Glutamatergic neuron (in vitro differentiated cells): ENCODE measurements at places on chromosomes 2 and 18. TPM values are rescaled to one million over a fixed set of nuclear protein-coding genes. Genes with fewer than 3 reads are reported as not detected.

Gene DYNAP
- not detected for total RNA-seq

Gene WNT6
- 0.66 TPM for total RNA-seq

Gene MAB21L4
- not detected for total RNA-seq

Gene MTCL1
- 100 TPM for total RNA-seq

Gene PROKR1
- 0.83 TPM for total RNA-seq

Gene SERPINB8
- total RNA-seq: 4.2 TPM

Gene CD302
- not detected for total RNA-seq

Gene EVX2
- total RNA-seq: 0.76 TPM

Gene FOXD4L1
- 0.44 TPM for total RNA-seq

- DNase-seq: no peak
These were observed 31.0 kb downstream of the CFAP210 start for GRCh38 chr2:169663247-169663646.

- no peak for DNase-seq
These were observed 2.8 kb upstream of the ATF2 start for GRCh38 chr2:175170659-175171304.

GRCh38 chr2:135985826-135986393, 484 bp upstream of the DARS1 start:
- no peak for DNase-seq

DNA sequence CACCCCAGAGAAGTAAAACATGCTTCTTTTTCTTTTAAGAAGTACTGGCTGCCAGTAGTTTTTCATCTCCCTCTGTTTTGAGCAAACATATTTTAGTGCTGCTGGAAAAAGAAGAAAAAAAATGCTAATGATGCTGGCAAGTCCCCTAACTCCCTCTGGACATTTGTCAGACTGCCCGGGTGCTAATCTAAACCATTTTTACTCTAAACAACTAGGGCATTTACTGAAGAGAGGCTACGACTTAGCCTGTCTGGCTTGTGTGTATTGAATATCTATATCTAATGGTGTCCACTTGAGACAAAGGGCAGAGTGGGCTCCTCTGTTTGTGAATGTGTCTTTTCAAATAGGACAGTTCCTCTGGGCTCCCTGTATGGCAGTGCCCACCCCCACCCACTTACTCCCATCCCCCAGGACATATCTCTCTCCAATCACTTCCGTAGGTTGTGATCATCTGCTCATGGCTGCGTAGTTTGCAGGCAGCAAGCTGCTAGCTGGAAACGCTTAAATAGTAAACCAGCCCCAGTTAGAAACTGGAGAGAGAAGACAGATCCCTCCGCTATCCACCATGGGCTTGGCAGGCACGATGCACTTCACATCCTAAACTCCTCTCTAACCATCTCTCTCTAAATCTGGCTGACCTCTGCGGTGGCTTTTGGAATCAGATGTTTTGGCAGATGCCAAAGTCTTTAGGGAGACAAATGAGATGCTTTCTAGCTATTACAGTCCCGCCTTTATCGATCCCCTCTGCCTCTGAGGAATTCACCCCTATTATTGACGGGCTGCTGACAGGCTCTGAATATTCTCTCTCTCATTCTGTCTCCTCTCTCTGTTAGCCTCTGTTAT, 58.3 kb downstream of the DOCK10 start:
- DNase-seq: peak; percentile 68

DNA sequence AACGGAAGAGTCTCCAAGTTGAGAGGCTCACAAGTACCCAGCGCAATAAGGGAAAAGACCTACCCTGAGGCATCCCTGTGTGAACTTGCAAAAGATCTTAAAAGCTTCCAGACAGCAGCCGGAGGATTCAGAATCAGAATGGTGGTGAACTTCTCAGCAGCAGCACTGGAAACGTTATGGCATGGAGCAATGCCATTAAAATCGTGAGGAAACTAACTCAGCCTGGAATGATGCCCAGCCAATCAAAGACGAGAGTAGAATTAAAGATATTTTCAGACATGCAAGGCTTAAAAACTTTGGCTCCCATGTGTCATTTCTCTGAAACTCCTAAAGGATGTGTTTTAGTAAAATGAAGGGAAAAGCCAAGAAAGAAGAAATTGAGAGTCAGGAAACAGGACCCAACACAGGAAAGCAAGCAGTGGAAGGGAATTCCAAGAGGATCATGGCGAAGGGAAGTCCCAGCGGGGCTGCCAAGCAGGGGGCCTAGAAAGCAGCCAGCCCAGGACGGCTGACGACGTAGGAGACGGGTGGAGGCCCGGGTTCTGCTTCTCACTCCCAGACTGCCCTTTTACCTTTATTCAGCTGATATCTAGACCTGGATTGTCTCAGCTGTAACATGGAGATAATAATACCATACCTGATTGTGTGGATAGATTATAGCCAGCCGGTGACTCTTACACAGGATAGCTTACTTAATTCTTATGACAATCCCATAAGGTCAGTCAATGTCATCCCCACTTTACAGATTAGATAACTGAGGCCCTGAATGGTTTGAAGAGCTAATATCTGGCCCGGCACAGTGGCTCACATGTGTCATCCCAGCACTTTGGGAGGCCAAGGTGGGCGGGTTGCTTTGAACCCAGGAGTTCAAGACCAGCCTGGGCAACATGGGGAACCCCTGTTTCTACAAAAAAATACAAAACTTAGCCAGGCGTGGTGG, 92.8 kb downstream of the ASAP2 start:
- DNase-seq: no peak

- DNase-seq: no peak
These were observed 428.0 kb downstream of the FBXO15 start for GRCh38 chr18:73719611-73720010.

DNA sequence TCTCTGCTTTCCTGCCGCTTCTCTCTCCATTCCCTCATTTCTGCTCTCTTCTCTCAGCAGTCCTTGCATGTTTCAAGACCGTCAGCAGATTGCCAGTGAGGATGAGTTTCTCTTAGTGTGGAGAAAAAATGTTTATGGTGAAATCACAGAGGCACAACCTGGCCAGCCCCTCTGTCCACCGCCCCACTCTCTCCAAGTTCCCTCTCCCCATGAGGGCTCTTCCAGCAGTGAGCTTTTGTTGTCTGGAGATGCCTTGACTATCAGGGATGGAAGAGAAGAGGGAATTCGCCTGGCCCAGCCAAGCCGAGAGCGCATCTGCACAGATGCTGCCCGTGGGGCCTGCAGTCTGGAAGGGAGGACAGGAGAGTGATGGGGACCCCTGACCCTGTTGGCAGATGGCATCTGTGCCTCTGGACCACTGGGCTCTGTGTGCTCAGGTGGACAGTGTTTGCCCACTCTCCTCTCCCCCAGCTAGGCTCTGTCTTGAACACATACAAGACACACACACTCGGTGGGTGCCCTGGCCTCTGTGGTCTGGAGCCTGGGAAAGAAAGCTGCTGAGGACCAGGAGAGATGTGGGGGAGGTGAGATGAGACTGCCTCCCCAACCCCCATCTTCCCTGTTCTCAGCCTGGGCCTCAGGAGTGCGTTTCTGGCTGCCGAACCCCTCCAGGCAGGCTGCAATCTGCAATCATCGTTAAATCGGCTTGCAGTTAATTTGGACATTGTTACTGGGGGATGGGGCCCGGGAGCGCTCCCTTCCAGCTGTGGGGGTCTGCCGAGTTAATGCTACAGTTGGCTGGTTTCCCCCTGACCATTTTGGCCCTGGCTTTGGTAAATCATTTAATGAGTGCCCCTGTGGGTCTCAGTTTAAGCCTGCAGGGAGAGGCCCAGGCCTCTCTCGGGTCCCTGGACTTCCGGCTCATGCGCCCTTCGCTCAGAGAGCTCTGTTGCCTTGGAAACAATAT, 4.5 kb downstream of the ITM2C start:
- DNase-seq: no peak

DNA sequence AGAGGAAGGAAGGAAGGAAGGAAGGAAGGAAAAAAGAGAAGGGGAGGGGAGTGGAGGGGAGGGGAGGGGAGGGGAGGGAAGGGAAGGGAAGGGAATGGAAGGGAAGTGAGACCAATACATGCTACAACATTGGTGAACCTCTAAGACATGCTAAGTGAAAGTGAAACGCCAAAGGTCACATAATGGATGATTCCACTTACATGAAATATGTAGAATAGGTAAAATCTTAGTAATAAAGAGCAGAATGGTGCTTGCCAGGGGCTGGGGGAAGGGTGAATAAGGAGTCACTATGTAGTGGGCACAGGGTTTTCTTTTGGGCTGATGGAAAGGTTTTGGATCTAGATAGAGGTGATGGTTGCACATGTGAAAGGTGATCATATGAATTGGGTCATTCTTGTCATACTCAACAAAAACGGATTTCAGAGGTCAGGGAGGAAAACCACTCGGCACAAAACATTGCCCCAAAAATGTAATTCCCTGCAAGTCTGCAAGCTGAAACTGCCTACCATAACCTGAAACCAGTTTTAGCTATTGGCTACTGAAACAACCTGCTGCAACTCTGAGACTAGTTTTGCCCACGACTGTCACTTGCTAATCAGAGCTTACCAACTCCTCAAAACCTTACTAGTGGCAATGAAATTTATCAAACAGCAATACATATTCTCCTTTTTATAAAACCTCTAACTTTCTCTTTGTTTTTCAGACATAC, 59.2 kb downstream of the CCDC141 start:
- DNase-seq: no peak

- no peak for DNase-seq
These were observed 122.6 kb downstream of the SMAD7 start for GRCh38 chr18:48828194-48828545.

- DNase-seq: no peak
These were observed 19.0 kb downstream of the PASK start for GRCh38 chr2:241130316-241130715.

DNA sequence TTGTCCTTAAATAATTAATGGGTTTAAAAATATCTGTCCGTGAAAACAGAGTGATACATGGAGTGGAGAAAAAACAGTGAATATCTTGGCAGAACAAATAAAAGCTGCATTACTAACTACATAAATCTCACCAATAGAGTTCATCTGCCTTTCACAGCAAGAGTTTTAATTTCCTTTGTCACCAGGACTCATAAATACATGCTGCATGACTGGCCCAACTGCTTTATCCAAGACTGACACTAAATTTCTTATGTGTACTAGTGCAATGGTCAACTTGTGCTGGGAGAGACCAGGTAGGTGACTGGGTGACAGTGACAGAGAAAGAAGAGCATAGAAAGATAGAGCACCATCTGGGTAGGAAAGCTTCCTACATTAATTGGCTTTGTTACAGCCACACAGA, 402.8 kb downstream of the RAD51AP2 start:
- no peak for DNase-seq

DNA sequence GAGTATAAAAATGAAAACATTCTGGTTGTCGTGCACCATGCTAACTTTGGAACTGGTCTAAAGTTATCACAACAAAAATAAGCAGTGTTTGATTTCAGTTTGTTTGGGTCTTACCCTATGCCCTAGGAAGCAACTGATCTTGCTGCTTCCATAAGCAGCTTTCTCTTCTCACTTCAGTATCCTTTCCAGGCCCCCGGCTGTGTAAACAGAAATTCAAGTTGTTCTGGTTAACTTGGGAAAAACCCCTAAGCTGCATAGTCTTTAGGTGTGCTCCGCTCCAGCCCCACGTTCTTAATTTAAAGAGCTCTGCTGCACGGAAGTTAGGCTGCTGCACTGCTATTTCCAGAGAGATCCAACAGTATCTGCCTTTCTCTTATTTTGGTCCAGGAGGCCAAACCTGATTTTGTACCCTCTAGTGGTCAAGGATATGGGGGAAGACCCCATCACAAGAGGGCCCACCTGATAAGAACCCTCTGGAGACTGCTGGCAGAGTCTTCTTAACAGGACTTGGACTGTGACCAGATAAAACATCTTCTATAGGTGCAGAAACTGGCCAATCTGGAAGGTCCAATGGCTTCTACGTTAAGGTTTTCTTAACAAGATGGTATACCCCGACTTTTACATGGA, 69.1 kb downstream of the FEZ2 start:
- no peak for DNase-seq

DNA sequence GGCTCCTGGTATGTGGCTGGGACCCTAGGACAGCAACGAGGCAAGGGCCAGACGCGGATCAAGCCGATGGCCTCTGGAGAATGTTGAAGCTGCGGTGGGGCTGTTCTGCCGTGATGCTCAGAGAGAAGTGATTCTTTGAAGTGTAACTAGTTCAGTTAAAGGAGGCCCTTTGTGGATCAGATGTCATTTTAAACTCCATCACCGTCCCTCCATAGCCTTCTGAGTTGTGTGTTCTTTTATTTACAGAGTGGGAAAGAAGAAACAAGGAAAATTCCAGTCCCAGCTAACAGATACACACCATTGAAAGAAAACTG, 403 bp downstream of the PNO1 start:
- no peak for DNase-seq

DNA sequence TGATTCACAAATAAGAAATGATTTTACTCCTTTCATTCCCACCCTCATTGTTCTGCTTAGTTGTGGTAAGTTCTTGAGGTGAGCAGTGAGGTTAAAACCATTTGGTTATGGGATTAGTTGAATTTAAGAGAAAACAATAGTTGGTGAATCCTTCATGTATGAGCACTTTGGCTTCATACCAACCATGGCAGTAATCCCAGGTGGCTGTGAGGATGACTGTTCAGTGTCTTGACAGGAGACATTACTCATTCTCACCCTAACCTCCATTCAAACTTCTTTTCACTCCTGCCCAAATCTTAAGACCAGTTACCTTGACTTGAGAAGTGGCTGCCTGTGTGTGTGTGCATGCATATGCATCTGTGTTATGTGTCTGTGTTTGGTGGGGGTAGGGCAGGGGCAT, 143.1 kb downstream of the SETBP1 start:
- no peak for DNase-seq

- DNase-seq: no peak
These were observed 308.7 kb downstream of the CBLN2 start for GRCh38 chr18:72235422-72235821.

GRCh38 chr2:10193851-10194820, 71.6 kb downstream of the RRM2 start:
- no peak for DNase-seq

DNA sequence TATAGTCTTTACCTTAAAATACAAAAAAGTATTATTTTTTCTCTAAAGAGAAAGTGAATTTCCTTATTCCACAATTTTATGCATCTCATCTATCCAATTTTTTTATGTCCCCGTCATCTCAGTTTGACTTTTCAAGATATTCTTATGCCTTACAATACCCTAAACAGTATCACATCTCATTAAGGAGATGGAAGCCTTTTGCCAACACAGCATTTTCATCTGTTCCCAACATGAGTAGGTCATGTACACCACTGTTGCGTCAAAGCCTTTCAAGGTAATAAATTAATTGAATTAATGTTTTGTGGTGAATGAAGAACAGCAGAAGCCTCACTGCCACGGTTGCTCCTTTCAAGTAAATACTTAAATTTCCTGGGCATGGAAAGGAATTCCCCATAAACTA, 299.4 kb downstream of the EPHA4 start:
- no peak for DNase-seq
